Endothelial cell of umbilical vein (primary cell): ENCODE measurements at places on chromosomes 5 and 9. TPM values are rescaled to one million over a fixed set of nuclear protein-coding genes. Genes with fewer than 3 reads are reported as not detected.

Gene CDKN2B-AS1
- total RNA-seq = 1.9 and 2.4 TPM in 2 replicates

Gene FIBCD1
- total RNA-seq = not detected in 2 replicates

Gene POU4F3
- not detected in 2 replicates for total RNA-seq

Gene TMOD1
- total RNA-seq = 0.74 and 1.4 TPM in 2 replicates

DNA sequence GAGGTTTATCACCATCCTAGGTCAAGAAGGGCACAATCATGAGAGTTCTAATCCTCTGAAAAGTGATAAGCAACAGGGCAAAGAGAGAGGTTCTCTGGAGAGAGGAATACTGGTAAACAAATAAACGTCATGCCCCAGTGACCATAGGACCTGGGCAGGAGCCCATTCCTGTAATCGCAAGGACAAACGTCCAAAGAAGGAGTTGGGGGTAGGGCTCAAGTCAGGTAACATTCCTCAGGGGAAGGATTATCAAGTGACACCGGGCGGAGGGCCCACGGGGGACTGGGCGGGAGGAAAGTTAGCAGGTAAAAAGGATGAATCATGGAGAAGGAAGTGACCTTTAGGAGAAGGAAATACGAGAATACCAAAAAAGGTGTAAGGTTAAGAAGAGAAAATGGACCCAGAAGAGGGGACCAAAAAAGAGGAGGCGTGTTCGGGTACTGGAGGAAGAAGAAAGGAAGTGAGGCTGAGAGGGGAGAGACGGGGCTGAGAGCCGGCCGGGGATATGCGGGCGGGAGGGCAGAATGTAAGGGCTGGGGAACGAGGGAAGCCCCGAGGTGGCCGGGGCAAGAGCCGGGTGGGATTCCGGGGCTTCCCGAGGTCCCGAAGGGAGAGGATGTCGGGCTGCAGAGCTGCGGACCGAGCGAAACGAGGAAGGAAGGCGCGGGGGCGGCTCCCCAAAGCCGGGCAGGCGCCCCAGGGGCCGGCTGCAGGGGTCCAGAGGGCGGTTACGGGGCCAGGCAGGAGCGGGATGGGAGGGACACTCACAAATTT lies 583 bp downstream of the DIAPH1 start:
- peak; percentile 61 for DNase-seq

- DNase-seq = peak; percentile 33
Observed at GRCh38 chr5:179974946-179975712, 67.4 kb upstream of the TBC1D9B start.

GRCh38 chr9:109037946-109038715 lies 24.8 kb upstream of the CTNNAL1 start:
- no peak for DNase-seq

- DNase-seq = no peak
Observed at GRCh38 chr5:154271936-154272514, 81.5 kb downstream of the GALNT10 start.

DNA sequence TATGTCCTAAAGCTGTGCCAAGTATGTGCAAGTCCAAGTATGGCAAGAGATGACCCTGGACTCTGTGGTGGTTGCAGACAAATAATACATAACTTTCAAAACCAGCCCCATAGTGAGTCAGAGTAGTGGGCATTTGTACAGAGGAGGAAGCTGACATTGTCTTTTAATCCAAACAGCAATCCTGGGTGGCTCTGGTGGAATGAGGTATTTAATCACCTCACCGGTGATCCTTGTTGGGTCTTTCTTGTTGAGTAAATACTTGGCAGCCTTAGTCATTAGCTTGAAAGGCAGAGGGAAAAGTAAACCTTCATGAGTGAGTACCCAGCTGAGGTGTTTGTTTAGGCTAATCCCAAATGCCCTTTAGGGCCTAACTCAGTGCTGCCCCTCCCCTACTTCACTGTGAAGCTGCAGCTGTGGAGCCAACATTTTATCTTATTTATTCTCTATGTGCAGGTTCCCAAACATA lies 148.7 kb upstream of the SLC12A2 start:
- peak; percentile 17 for DNase-seq

- no peak for DNase-seq
Observed at GRCh38 chr5:107301999-107302398, 368.7 kb downstream of the EFNA5 start.

DNA sequence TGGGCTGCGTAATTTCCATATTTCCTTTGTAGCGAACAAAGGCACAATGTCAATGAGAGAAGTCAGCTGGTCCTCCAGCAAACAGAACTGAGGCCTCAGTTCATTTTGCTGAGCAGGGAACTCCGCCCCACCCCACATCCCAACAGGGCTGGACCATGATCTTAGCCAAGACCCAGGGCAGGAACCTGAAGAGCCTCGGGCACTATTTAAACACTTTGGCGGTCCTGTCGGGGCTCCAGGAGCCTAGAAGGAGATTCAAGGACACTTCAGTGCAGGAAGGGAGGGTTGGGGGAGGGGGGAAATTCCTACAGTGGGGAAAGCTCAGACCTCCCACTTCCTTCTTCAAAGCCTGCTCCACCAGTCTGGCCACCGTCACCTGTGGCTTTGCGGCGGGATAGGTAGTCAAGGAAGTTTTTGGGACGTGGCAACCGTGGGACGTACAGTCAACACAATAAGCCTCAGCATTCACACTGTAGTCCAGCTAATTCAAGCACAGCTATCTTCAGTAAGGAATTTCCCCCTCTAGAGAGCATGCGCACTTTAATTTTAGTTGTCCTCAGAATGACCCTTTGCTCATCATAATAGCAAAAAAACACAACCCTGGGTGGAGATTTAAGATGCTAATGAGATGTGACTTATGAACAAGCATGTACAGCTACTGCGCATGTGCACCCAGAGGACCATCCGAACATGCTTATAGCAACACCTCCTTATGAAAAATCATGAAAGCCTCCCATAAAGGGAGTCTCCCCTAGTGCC lies 30.9 kb downstream of the S1PR3 start:
- no peak for DNase-seq

GRCh38 chr5:90638878-90639277 lies 80.3 kb downstream of the ADGRV1 start:
- no peak for DNase-seq
